Stimulated activated CD4-positive, alpha-beta T cell treated with anti-CD3 and anti-CD28 coated beads, Interleukin-15, amount 100 ng/mL, for 48 hours (primary cell): ENCODE measurements at places on chromosomes 13 and 19.

GRCh38 chr19:18878058-18878797, 17.7 kb downstream of the CERS1 start:
- no peak for DNase-seq

DNA sequence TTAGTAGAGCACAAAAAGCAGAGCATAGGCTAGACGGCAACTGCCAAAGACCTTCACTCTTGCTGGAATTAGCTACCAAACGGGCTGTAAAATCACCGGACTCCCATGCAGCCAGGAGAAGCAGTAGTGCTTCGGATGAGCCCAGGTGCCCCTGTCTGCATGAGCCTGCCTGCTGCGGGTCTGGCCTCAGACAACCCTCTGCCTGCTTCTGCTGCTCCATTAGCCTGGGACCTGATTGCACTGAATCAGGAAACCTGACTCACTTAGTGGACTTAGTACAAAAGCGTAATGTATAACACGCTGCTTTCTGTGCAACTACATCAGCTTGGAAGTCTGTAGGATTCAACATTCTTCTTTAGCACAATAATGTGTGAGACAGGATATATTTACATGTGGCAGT, 170.0 kb downstream of the LMO7 start:
- DNase-seq: no peak

- no peak for DNase-seq
Measured at GRCh38 chr13:38785042-38785441, 98.2 kb downstream of the FREM2 start.

GRCh38 chr13:102700088-102701031, 5.5 kb upstream of the METTL21C start:
- DNase-seq: no peak

- DNase-seq: no peak
Measured at GRCh38 chr13:42777467-42777866, 3.9 kb upstream of the FAM216B start.

- DNase-seq: no peak
Measured at GRCh38 chr19:49425922-49426592, 869 bp downstream of the GFY start.

DNA sequence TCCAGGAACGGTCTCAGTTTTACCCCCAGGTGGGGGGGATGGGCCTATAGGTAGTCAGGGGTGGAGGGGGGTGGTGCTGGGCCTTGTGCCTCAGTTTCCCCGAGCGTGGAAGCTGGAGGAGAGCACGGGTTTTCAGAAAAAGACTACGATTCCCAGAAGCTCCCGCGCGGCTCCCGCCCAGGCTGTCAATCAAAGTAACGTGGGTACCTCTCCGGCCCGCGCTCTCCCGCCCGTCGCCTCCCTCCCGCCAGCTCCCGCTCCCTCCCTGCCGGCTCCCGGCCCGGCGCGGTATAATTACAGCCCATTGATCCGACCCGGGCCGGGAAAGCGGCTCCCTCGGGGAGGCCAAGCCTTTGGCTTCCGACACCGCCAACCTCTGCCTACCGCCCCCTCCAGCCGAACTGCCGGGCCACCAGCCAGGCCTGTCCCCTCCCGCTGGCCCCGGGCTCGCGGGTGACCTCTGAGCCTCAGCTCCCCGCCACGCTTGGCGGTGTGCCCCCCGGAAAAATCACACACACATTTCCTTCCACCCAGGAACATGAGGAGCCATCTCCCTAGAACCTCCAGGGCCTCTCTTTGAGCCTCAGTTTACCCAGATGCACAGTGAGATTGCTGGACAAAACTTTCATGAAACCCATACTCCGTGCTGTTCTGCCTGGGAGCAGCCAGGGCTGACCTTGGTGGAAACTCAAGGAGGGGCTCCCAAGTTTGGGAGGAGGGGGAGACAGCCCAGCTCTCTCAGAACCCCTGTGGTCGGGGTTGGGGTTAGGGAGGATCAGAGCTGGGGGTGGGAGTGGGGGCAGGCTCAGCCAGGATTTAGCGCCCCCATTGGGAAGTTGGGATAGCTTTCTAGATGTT, 7.3 kb upstream of the TLE2 start:
- DNase-seq: peak; percentile 68

- DNase-seq: no peak
Measured at GRCh38 chr13:62123409-62123808, 707.8 kb upstream of the PCDH20 start.

DNA sequence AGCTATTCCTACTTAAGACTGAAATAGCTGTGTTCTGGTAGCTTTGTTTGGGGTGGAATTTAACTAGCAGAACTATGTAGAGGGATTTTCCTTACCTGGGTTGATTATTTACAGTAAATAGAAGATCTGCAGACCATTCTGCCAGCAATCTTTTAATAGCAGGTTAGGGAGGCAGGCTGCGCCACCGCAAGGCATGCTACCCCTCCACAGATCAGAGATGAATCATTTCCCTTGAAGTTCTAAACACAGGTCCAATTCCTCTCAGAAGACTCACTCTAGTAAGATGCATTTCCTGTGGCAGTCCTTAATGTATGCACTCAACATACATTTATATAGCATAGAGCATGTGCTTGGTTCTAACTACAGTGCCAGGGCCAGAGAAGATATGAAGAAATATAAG, 109.0 kb downstream of the TNFRSF19 start:
- no peak for DNase-seq

DNA sequence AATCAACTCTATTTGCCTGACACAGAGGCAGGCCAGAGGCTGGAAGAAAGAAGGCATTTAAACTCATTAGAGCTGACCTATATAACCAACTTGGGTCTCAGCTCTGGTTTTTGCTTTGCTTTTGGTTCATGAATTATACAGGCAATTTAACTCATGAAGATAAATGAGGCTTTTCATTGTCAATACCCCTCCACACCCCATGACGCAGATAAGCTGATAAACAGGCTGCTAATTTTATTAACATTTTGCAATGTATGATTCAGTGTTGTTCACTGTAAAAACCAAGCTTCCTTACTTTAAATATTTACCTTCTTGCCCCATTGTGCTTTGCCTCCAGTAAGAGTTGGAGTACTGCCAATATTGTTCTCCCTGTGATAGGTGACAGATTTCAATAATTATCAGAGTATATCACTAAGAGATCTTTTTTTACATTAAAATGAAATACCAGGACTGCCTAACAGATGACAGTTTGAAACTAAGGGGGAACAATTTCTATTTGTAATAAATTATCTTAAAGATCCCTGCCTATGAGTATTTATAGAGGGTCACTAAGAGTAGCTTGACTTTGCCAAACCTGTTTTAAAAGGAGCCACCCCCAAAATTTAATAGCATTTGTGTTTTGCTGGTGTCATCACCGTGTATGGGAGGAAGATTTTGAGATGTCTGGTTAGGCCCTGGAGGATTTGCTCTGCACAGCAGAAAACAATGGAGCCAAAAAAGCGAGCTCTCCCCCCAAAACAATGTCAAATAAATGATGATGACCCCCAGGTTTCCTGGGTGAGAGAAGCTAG, 472.7 kb upstream of the NBEA start:
- no peak for DNase-seq

DNA sequence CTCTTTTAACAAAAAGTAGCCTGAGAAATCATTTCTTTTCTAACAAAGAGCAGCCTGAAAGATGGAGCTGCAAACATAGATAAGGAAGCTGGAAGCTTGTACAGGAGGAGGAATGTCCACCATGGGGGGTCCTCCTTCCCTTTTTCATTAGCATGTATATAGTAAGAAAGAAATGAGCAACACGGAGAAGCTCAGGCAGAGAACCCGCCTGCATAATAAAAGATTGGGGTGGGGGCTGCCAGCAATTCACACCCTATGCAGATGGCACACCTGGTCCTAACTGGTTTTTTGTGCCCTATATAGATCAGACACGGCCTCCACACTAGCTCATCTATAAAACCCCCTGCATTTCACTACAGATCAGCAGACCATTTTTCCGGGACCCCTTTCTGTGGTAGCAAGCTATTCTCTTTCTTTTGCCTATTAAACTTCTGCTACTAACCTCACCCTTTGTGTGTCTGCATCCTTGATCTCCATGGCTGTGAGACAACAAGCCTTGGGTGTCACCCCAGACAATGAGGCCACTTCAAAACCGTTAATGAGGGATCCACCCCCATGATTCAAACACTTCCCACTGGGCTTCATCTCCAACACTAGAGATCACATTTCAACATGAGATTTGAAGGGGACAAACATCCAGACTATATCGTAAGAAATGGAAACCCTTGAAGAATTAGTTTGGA, 167.5 kb upstream of the FREM2 start:
- DNase-seq: no peak

DNA sequence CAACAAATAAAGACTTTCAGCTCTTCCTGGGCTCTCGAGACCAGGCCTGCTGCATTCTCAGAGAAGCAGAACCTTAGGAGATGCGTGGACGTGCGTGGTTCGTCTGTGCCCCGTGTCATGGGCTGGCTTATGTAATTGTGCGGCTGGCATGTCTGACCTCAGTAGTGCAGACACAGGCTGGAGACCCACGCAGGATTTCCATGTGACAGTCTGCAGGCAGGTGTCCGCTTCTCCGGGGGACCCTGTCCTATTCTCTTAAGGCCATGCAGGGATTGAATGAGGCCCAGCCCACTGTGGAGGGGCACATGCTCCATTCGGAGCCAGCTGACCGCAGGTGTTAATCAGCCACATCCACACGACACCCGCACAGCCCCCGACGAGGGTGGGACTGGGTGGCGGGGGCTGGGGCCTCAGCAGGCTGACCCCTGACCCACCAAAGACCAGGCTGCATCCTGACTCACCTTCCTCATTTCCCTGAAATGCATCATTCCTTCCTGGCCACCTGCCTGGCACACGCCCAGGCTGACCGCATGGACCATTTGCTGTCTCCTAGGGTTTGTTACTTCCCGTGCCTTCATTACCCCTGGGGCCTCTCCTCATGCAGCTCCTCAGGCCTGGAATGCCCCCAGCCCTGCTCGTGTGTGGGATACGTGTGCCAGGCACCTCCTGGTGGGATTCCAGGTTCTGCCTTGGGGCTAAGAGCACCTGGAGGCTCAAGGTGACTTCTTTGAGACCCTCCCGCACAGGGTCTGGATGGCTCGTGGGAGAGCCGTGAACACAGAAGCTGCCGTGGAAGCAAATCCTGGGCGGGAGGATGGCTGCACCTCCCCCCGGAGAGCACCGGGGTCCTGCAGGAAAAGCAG, 10.7 kb upstream of the MCF2L start:
- DNase-seq: no peak

- no peak for DNase-seq
Measured at GRCh38 chr13:50464349-50465251, 378.9 kb downstream of the DLEU7 start.

GRCh38 chr19:44875666-44876451, 15.2 kb upstream of the TOMM40 start:
- DNase-seq: no peak

- no peak for DNase-seq
Measured at GRCh38 chr19:51525651-51526050, 5.8 kb downstream of the SIGLEC6 start.

GRCh38 chr19:29798774-29799497, 12.9 kb upstream of the CCNE1 start:
- no peak for DNase-seq

DNA sequence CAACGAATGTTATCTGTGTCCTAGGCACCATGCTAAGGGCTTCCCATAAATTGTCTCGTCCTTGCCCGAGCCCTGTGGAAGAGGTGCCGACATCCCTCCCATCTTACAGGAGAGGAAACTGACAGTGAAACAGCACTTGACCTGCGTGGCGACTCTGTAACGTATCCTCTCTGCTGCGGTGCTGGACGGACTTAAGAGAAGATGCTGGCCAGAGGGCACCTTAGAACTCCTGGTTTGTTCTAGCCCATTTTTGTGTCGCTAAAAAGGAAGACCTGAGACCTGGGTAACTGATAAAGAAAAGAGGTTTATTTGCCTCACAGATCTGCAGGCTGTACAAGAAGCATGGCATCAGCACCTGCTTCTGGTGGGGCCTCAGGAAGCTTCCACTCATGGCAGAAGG, 68.6 kb downstream of the KCTD15 start:
- DNase-seq: no peak

DNA sequence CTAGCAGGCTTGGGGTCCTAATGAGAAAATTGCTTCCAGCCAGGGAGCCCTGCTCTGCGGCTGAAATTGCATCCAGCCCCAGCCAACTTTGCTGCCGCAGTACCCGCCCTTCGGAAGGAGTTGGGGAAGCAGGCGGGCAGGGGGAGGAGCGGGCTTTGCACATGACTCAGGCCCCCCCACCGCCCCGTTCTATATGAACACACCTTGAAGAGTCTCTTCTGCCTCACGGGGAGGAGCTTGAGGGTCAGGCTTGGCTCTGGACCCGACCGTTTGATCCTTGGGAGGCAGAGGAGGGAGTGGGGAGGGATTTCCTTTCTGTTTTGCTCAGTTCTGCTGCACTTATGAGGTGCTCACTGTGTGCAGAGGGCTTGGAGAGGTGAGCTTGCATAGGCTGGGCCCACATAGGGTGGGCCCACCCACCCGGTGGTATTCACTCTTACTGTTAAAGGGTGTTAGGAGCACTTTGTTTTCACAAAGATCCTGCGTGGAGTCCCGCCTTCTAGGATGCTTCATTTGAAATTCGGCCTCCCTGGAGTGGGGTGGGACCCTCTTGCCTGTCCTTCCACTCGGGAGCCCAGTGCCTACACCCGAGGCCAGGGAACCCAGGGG, 46.5 kb downstream of the LYL1 start:
- no peak for DNase-seq

- no peak for DNase-seq
Measured at GRCh38 chr19:31626941-31627340, 277.7 kb upstream of the TSHZ3 start.

DNA sequence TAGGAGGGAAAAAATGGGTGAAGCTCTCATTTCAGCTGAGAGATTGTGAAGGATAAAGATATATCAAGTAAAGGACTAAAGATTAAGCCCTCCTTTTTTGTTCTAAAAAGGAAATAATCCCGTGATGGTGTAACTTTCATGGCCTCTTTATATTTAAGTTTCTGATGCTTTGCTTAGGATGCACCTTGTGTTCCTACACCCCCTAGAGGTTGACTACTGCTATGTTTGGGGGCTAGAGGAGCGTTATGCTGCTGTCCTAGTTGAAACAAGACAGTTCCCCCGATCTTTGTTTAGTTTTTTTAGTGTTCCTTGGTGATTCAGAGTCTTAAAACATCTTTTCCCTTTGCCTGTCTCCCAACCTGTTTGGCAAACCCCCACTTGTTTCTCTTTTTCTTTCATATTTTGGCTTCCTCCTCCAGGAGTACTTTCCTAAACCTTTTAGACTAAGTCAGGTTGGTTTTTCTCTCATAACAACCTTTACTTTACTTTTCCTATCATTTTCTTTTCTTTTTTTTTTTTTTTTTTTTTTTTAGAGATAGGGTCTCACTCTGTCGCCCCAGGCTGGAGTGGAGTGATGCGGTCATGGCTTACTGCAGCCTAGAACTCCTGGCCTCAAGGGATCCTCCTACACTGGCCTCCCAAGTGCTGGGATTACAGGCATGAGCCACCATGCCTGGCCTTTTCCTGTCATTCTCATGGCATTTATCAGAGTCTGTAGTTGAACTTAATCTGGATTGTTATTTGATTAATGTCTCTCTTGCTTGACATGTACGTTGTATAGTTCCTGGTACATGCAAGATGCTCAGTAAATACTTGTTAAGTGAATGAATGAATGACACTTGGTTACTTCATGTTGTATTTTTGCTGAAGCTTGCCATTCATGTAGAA, 2.8 kb downstream of the UBA2 start:
- DNase-seq: peak; percentile 4

- no peak for DNase-seq
Measured at GRCh38 chr19:35352177-35352447, 4.4 kb downstream of the FFAR1 start.
